ENCODE measurements at places on chromosomes 16 and 17. TPM values are rescaled to one million over a fixed set of nuclear protein-coding genes. Genes with fewer than 3 reads are reported as not detected.

DNA sequence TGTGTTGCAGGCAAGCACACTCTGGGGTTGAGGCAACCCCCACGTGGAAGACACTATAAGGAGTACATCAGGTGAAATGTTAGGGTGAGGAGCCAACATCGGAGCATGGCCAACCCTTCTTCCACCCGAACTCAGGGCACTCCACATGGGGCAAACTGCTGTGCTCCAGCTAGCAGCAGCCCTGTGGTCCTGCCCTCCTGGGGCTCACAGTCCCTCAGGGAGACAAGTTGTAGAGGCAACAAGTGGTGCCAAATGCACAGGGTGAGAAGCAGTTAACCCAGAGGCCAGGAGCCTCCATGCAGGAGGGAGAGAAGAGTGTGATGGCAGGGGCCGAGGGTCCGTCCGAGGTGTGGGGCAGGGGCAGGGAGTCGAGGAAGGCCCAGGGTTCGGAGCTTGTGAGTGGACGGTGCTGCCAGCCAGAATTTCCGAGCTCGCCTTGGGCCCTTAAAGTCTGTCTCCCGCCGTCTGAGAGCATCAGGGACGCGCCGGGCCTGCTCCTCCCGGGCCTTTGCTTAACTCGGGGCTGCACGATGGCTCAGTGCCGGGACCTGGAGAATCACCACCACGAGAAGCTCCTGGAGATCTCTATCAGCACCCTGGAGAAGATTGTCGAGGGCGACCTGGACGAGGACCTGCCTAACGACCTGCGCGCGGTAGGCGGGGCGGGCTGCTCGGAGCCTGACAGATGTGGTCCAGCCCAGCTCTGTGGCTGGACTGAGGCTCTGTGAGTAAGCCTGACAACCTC, 32.3 kb downstream of the ATPAF2 start:
- DNase-seq = no peak

GRCh38 chr17:55726440-55726839, 3.8 kb upstream of the TMEM100 start:
- DNase-seq = no peak

GRCh38 chr17:83162035-83162745, 82.8 kb downstream of the METRNL start:
- no peak for DNase-seq

DNA sequence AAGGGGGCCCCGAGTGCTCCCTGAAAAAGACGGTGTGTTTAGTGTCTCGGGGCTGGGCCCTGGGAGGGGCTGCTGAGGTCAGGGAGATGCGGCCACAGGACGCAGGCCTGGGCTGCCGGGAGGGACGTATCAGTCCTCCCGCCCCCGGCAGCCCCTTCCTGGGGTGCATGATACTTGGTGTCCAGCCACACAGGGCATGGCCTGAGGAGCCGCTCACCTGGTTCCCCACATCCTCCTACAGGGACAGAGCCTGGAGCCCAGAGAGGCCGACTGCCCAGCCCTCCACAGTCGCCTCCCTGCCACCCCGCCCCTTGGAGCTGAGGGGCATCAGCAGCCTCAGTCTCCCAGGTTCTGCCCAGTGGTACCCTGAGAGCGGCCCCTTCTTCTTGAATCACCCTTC, 12.0 kb upstream of the DEF8 start:
- DNase-seq = no peak

- no peak for DNase-seq
Measured at GRCh38 chr17:39400547-39401411, 647 bp downstream of the FBXL20 start.

GRCh38 chr17:78944956-78945355, 19.8 kb upstream of the TIMP2 start:
- DNase-seq = no peak

DNA sequence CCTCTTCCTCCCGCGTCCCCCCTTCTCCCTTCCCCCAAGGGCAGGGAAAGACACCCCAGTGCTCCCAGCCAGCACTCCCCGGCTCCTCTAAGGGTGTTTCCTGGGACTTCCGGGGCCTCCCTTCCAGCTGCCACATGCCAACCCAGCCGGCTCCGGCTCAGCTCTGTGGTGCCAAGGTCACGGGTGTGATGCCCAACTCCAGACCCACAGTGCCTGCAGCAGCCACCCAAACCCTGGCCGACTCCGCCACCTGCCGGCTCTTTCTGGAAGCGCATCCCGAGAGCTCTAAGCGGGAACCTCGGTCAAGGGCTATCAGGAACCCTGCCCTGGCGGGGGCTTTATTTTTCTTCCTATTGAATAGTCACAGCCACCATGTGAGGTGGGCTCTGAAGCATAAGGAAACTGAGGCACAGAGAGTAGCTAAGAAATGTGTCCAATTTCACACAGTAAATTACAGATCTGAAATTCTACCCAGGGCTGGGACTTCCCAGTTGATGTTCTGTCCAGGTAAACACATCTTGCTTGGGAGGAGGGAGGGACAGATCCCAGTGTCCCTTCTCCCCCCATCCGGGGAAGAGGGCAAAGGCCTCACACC, 3.3 kb upstream of the PPP1R1B start:
- no peak for DNase-seq

GRCh38 chr16:28475221-28475620, 3.1 kb upstream of the NPIPB7 start:
- DNase-seq = no peak

DNA sequence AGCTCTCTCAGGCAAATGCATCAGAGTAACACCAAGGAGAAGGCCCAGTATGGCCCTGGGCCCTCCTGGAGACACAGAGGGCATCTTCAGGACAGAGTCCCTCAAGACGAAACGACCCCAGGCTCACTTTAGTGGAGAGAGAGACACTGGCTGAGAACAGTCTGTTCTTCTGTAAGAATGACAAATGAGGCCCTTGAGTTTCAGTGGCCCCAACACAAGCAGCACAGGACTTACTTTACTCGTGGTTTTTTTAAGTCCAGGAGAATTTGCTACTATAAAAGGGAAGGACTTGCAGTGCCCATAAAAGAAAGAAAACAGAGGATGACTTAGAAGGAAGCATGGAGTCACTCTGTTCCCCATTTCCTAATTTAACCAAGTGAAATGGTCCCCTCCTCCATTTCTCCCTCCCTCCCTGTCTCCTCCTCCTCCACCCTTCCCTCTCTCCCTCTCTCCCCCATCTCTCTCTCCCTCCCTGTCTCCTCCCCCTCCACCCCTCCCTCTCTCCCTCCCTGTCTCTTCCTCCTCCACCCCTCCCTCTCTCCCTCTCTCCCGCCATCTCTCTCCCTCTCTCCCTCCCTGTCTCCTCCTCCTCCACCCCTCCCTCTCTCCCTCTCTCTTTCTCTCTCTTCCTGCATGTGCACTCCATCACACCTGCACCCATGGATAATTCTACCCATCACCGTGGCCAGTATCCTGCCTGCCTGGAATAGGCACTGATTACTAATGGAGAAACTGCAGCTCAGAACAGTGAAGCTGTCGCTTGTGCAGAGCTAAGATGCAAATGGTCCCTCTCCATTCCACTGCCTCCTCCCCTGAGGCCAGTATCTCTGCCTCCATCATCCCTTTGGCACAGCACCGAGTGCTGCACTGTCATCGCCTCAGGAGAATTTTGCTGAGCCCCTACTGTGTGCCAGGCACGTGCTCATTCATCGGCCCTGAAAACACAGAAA, 47.3 kb upstream of the RBFOX3 start:
- DNase-seq = no peak

DNA sequence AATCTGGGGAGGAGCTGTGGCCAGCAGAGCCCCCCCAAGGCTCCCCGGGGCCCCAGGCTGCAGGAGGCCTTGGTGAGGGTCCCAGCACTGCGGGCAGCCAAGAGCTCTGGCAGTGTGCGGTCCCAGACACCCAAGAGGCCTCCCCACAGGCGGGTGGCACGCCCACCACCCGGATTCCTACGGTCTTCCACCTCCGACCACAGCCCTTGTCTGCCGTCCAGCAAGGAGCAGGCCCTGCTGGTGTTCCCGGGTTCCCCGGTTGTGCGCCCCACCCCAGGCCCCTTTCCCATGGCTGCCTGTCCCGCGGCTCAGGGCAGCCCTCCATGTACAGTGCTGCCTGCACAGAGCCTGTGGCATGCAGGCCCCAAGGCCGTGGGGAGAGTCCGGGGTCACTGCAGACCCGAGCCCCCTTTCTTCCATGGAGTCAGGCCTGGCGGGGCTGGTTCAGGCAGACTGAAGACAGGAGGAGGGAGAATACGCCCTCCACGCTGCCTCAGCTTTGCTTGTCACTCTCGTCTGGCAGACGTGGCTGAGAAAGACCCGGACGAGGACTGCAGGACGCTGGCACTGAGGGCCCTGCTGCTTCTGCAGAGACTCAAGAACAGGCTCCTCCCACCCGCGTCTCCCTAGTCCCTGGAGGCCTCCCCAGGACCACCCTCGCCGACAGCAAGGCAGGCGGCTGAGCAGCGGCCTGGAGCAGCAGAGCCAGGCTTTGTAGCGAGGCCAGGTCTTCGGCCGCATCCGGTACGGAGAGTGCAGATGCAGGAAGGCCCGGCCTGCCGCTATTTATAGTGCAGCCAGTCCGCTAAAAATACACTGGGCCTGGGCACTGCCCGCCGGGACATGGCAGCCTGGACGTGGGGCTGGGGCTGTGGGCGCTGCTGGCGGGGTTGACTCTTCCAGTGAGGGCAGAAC, 16.4 kb downstream of the TELO2 start:
- DNase-seq = no peak

- no peak for DNase-seq
Measured at GRCh38 chr17:19766421-19767270, 18.5 kb upstream of the ALDH3A1 start.

GRCh38 chr17:57704448-57704847, 40.7 kb downstream of the CCDC182 start:
- no peak for DNase-seq

- no peak for DNase-seq
Measured at GRCh38 chr17:63774141-63774968, at the start of gene DDX42. Gene DDX42, plus strand, starts transcription at chr17:63774170. Its CDS starts 12,880 bp downstream, at chr17:63787050.

GRCh38 chr16:50480206-50480605, 68.0 kb upstream of the NKD1 start:
- no peak for DNase-seq

- no peak for DNase-seq
Measured at GRCh38 chr16:49833085-49833484, 22.8 kb downstream of the ZNF423 start.

GRCh38 chr16:80543162-80543561, 2.4 kb downstream of the DYNLRB2 start:
- no peak for DNase-seq

DNA sequence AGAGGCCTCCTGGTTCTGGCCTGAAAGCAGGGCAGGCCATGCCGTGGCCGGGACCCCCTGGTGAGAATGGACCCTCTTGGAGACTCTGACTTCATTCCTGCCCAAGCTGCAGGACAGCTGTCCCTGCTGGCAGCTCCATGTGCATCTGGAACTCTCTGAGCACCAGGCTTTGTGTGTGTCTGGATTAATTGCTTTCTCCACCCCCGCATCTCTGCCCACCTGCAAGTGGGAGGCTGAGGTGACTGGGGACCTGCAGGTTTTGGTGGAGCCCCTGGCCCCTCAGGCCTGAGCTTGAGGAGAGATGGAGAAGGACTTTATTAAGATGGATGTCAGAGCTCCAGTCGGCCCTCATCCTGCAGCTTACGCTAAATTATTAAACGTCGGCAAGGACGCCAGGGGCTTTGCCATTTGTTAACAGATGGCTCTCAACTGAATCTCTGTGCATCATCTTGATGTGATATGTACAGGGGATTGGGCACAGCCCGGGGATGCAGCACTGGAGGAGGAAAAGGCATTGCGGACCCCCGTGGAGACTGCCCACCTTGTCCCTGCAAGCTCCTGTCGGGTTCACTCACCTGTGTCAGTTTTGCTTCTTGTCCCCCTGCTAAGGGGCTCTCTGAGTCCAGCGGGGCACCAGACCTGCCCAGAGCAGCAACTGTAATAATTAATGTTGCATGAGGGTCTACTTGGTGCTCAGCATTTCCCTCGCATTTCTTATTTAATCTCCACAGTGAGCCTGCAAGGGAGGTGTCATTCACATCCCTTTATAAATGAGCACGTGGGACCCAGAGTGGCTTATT, 154.1 kb upstream of the RPL38 start:
- DNase-seq = no peak

GRCh38 chr17:48510381-48510760, 20.4 kb downstream of the HOXB1 start:
- DNase-seq = no peak

GRCh38 chr16:87581857-87582215, 20.5 kb upstream of the JPH3 start:
- DNase-seq = peak; percentile 64

DNA sequence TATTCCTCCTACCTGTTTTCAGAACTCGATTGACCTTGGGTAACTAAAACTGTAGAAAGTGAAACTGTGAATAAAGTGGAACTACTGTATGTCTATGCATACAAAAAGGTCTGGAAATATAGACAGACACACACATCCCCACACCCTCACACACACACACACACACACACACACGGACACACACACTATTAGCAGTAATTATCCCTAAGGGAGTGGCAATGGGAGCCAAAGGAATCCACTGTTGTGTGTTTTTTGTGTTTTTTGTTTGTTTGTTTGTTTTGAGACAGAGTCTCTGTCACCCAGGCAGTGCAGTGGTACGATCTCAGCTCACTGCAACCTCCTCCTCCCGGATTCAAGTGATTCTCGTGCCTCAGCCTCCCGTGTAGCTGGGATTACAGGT, 26.6 kb upstream of the SRCIN1 start:
- DNase-seq = no peak

DNA sequence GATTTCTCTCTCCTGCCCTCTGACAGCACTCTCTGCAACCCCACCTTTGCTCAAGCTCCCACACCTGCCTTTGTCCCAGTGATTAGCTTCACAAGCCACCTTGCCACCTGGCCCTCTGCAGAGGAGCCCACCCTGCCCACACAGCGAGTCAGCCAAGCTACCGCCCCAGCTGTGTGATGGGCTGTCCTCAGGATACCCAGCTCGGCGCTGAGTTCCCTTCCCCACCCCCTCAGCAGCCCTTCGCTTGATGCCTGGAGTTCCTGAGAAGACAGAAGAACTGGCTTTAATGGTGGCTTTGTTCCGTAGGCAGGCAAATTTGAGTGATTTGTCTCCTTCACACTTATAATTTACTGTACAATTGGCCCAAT, 266.4 kb downstream of the CBLN1 start:
- no peak for DNase-seq

DNA sequence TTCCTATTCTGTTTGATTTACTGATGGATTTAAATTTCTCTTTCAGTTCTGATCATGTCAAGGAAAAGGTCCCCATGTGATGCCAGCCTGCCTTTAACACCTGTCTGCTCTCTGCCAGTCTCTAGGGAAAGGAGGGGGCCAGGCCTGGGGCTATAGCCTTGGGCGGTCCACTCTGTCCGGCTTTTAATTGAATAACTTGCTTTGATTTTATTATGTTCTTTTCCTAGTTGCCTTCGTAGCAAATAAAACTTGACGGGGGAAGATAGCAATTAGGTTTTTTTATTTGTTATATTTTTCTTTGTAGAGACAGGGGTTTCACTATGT, 47.6 kb downstream of the ABAT start:
- DNase-seq = no peak

Gene HEATR9
- total RNA-seq = not detected

Gene CCL14
- 11.2 TPM for total RNA-seq

Gene COASY
- total RNA-seq = 30.8 TPM

Gene TUBB3
- total RNA-seq = 412 TPM

Gene TBC1D3H
- total RNA-seq = not detected

Gene CD300LD
- total RNA-seq = not detected

Gene TMEM114
- total RNA-seq = not detected

Gene AGRP
- total RNA-seq = not detected

Data from glomerular endothelial cell (primary cell).